Activated effector memory CD4-positive, alpha-beta T cell treated with anti-CD3 and anti-CD28 coated beads, Interleukin-2, amount 50 U/mL, for 16 hours (primary cell): ENCODE measurements at places on chromosomes 13 and 19.

DNA sequence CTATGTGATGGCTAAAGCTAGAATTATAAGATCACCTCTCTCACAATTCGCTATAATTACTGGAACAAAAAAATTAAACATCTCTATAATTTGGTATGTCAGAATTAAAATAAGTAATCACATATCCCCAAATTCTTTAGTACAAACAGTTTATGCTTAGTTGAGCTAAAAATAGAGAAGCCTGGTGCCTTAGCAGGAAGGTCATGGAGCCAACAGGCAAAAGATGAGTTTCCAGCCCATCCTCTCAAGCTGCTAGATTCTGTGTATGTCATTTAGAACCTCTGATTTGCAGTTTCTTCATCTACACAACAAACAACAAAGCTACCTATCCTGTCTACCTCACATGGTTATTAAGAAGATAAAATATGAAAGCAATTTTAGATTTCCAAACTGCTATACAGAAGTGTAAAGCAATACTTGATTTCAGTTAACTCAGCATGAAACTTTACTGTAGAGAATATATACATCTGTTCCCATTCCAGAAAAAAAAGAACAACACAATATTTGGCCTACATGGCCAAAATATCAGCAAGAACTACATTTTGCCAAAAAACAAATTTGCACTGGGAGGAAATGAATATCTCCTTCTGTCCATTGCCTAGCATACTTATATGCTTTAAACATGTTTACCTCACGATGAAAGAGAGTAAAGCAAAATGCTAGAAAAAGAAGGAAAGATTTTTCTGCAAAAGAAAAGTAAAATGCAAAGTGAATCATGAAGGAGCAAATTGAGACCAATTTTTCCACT, 294.0 kb upstream of the MIR17HG start:
- DNase-seq, result no peak

GRCh38 chr13:99949679-99950413, 21.7 kb downstream of the ZIC5 start:
- DNase-seq, result peak; percentile 10

DNA sequence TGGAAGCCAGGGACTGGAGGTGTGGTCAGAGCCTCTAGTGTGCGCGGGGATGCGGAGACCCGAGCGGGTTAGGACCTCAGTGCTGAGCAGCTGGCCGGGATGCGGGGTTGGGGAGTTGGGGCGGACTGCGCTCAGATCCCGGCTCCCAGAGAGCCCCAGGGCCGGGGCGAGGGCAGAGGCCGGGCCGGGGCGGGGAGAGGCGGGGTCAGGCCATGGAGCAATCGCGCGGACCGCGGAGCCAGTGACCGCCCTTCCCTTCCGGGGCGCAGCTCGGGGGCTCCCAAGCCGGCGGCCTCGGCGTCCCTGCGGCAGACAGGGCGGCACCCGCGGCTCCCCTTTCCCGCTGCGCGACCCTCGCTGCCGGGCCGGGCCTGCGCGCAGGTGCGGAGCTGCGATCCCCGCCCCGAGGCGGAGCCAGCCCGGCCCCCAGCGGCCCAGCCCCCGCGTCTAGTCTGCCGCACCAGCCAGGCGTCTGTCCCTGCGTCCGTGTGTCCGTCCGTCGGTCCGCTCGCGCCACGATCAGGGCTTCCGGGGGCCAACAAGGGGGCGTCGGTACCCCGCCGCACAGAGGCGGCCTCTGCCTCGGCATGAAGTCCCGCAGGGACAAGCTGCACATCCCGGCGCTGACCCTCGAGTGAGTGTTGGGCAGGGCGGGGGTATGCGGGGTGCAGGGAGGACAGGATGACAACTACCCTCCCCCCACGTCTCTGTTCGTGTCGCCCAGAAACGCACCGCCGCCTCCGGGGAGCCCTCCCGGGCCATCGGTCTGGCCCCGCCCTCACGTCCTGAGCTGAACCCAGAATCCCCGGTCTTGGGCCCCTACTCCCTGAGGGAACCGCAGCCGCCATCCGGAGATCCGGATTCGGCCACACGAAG, 12.4 kb downstream of the MAST3 start:
- peak; percentile 84 for DNase-seq

DNA sequence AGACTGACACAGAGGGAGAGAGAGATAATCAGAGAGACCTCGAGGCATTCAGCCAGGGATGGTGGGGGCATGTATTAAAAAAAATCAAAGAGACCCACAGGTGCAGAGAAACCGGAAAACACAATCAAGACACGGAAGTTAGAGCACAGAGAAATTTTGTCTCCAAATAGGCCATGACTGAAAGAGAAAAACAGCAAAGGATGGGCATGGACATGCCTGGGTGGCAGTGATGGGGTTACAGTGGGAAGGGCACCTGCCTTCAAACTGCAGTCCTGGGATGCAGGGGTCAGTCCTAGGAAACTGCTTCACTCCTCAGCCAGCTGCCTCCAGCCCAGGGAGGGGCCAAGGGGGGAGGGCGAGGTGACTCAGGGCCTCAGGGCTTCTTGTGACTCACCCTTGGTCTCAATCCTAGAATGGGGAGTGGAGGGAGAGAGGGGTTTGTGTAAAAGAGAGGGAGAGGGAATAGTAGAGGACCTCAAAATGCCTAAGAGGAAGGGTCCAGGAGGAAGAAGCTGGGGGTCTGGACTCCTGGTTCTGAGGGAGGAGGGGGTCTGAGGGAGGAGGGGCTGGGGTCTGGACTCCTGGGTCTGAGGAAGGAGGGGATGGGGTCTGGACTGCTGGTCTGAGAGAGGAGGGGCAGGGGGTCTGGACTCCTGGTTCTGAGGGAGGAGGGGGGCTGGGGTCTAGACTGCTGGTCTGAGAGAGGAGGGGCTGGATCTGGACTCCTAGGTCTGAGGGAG, 3.6 kb upstream of the KCNN4 start:
- DNase-seq, result peak; percentile 89

DNA sequence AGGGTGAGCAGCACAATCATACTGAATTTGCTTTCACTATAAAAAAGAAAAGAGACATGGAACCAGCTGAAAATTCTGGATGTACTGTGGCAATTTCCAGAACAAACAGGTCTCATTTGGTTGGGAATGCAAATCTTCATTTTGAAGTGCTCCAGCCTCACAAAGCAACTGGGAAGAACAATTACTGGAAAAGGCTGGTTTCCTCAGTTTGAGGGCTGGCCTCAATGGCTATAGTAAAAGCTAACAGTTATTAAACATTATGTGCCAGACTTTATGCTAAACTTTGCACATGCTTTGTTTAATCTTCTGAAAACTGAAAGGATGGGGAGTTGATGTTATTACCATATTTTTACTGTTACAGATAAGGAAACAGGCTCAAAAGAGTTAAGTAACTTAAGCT, 3.0 kb downstream of the OBI1 start:
- no peak for DNase-seq

DNA sequence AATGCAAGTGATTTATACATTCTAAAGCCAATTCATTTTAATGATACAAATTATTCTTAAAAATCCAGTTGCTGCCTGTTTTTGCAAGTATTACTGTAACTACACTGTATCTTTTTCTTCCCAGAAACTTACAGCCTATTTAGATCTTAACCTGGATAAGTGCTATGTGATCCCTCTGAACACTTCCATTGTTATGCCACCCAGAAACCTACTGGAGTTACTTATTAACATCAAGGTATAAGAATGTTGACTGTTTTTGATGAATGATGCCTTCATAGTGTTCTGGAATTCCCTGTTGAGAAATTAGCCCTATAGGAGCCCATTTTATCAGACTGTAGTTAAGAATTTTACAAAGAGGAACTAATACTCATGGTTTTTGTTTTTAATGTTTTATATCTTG, 25.0 kb downstream of the ITM2B start:
- DNase-seq, result no peak

DNA sequence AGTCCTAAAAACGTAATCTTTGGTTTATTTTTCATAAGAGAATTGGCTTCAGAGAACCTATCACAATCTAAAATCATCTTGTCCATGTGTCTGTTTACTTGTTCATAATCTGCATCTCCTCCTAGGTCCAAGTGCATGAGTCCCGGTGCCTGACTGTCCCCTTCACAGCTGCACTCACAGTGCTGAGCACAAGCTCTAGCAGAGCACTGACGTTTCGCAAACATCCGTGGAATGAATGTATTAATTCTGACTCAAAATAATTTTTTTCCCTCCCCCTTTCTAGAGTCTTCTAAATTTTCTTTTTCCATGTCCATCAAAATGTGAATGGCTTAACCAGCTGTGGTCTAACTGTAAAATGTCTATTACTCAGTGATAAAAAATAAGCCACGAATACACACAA, 245.5 kb upstream of the TSHZ3 start:
- DNase-seq, result no peak

GRCh38 chr19:8459520-8460270, 14.9 kb downstream of the HNRNPM start:
- no peak for DNase-seq

GRCh38 chr13:33194820-33195692, 90.5 kb downstream of the STARD13 start:
- no peak for DNase-seq

- DNase-seq, result peak; percentile 85
Measured at GRCh38 chr19:32642771-32643170, 32.2 kb downstream of the ANKRD27 start.

GRCh38 chr19:2240881-2241760, 4.5 kb downstream of the SF3A2 start:
- DNase-seq, result no peak

- no peak for DNase-seq
Measured at GRCh38 chr13:79833991-79834390, 353.0 kb downstream of the NDFIP2 start.

DNA sequence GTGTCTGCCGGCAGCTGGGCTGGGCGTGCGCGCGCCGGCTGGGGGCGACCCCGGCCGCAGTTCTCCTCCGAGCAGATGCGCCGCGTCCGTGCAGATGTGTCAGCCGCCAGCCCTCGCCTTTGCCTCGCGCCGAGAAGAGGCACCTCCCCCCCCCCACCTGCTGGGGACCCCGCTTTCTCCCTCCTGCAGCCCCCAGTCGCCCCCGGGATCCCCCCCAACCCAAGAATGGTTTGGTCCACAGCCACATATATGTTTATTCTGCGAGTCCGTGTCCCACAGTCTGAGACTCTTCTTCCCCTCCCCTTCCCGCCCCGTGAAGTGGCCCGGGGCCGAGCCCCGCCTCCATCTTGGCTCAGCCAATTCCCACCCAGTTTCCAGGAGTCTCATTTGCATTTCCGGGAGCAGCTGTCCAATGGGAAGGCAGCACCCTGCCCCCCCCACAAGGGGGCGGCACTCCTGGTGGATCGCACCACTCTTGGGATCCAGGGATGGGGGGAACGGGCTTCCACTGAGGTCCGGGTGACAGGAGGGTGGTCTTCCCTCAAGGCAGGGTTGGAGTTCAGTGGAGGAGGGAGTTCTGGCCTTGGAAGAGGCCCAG, 8.6 kb downstream of the ISOC2 start:
- DNase-seq, result peak; percentile 75

DNA sequence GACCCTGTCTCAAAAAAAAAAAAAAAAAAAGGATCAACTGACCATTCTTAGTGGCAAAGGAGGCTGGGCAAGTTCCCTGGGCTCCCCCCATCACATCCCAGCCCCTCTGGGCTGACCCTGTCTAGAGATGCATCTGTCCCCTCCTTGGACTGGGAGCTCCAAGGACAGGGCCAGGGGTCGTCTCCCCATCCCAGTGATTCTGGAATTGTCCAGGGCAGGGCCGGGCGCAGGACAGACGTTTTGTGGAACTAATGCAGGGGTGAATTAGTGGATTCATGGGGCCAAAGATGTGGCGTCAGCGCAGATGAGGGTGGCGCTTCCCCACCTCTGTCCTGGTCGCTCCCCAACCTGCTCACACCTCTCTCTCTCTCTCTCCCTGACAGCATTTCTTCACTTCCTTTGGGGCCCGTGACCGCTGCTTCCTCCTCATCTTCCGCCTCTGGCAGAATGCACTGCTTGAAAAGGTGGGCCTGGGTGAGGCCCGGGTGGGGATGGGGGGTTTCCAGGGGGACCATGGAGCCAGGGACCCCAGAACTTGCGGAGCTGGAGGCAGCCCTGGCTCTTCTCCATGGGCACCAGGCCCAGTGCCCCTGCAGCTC, 11.1 kb downstream of the GRAMD1A start:
- no peak for DNase-seq

DNA sequence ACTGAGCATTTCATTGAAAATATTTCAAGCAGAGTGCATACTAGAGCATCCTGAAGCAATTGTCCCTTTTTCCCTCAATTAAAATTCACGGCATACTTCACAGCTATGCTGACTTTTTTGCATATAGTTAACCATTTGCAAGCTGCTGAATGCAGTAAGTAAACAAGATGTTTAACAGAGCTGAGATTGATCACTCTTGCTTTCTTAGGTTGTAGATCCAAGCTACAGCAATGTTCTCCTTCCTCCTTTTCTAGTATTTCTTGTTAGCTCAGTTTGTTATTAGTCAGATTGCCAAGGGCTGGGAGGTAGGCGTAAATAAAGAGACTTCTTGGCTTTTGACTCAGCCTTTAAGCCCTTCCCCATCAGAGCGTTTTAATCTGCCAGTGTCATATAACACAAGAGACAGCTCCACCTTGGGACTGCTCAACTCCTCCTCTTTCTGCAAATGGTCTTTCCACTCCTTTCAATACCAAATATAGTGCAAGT, at the start of gene SLITRK6:
SLITRK6 (minus strand) TSS at position 323 of the 486 bp plus-strand sequence. CDS start 2,911 bp downstream, outside the sequence.
- DNase-seq, result no peak

GRCh38 chr13:83325125-83325853, 557.0 kb downstream of the SLITRK1 start:
- no peak for DNase-seq

GRCh38 chr13:20769091-20769490, 4.7 kb downstream of the EEF1AKMT1 start:
- no peak for DNase-seq

DNA sequence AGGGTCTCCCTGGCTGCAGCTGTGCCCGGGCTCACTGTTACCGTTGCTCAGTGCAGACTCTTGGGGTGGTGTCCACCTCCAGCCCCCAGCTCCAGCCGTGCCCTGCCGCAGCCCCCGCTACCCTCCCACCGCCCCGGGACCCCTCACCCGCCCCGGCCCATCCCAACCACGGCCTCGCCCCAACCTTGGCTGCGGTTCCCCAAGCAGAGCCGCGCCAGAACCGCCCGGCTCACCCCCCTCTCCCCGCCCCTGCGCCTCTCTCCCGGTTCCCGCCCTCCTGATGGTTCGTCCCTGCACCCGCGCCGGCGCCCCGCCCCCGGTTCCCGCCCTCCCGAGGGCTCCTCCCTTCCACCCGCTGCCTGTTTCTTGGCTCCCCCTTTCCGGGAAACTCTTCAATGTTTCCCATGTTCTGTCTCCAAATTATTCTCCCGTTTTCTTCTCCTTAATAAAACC, 40.3 kb downstream of the ANKRD10 start:
- peak; percentile 79 for DNase-seq

GRCh38 chr13:50928659-50929462, 19.3 kb downstream of the RNASEH2B start:
- DNase-seq, result no peak

DNA sequence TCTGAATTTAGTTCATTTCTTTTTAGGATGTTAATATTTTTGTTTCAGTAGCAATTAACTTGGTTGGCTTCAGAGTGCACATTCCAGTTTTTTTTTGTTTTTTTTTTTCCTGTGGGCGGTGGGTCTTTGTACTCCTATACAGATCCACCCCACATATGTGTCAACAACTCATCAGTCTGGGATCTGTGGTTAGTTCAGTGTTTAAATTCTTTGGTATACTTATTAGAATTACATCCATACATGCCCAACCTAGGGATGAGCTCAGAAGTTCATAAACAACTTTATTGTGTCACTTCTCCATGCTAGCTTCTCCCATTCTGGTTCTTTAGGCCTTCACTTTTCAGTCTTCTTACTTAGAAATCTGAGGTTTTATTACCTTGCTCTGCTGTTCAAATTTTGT, 50.9 kb downstream of the PCCA start:
- no peak for DNase-seq

GRCh38 chr19:13010992-13011652, 15.8 kb downstream of the NFIX start:
- no peak for DNase-seq
